Activated T-helper 1 cell treated with anti-CD3 and anti-CD28 coated beads, Interleukin-2, amount 50 U/mL, for 16 hours (primary cell): ENCODE measurements at places on chromosomes 4 and X.

- peak; percentile 12 for DNase-seq
These were observed 52.4 kb upstream of the TRIM2 start for GRCh38 chr4:153151535-153152455.

GRCh38 chr4:140237616-140238350, 83.8 kb upstream of the MAML3 start:
- DNase-seq: no peak

GRCh38 chr4:16741287-16741686, 157.2 kb downstream of the LDB2 start:
- no peak for DNase-seq

GRCh38 chr4:91283726-91284230, 1020.0 kb upstream of the GRID2 start:
- DNase-seq: no peak

DNA sequence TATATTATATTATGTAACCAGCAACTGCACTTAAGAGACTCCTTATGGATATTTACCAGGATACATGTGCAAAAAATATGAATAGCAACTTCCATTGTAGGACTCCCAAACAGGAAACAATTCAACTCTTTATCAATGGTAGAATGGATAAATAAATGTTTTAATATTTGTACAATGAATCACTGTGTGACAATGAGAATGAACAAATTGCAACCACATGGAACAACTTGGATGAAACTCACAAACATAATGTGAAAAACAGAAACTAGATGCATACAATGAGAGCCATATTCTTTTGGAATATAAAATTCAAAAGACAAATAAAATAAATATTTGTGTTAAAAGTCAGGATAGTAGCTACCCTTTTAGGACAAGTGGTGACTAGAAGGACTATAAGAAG, 1015.7 kb downstream of the TECRL start:
- DNase-seq: no peak

DNA sequence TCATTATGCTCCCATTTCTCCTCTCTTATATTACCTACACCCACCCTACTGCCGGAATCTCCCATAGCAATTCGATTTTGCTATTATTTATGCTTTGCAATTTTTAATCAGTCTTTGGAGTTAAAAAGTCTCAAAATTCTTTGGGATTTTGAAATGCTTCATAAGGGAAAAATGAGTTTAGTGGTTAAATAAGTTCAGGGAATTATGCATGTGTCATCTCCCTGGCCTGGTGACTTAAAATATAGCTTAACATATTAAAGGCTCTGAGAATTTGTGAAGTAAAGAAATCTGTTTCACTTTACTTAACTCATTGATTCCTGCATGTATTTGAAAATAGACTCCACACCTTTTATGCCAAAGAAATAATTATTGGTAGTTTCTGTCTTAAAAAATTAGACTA, 185.1 kb upstream of the DIPK2B start:
- no peak for DNase-seq

DNA sequence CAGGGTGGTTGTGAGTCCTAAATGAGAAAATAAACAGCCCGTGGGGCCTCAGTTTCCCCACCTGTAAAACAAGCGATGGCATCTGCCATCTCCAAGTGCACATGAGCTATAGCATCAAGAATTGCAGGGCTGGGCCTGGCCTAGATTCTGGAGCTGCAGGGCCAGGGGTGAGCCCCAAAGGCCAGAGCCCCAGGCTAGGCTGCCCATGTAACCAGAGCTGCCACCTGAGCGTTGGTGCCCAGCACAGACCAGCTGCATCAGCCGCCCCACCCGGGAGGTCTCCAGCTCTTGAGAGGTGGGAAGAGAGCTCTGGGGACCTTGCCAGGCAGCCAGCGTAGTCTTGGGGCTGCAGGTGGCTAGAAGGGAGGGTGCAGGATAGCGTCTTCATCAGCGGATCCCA, 27.0 kb upstream of the GPR78 start:
- DNase-seq: no peak

DNA sequence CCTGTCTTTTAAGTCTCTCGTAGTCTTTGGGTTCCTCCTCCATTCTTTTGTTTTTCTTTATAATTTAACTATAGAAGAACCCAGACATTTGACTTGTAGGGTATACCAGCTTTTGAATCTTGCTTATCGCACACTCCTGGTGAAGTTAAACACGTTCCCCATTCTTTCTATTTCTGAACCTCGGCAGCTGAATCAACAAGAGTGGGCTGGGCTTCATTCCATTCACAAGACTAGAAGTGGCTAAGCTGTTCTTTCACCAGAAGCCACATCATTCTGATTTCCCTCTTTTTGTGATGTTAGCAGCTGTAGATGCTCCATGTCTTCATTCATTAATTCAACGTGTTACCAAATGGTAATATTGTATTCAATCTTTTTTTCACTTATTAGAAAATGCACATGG, 167.9 kb downstream of the CORIN start:
- DNase-seq: no peak

DNA sequence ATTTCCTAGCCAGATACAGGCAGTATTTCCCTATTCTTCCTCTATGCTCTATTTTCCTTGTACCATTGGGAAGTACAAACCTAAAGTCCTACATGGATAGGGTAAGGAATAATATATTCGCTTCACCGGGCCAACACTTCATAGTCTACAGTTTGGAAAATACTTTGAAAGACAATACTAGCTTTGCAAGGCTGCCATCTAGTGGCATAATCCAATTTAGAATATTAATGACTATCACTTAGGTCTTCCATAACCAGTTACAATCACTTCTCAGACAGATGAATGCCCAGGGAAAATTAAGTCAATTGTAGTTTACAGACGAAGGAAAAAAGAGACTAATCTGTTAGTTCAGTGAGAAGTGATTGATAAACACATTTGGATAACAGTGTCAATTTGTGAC, 141.0 kb upstream of the FAM47C start:
- DNase-seq: no peak

- DNase-seq: no peak
These were observed 672.8 kb downstream of the PCDH7 start for GRCh38 chr4:31392923-31393322.

GRCh38 chr4:148152868-148153625, 289.2 kb downstream of the NR3C2 start:
- DNase-seq: no peak

DNA sequence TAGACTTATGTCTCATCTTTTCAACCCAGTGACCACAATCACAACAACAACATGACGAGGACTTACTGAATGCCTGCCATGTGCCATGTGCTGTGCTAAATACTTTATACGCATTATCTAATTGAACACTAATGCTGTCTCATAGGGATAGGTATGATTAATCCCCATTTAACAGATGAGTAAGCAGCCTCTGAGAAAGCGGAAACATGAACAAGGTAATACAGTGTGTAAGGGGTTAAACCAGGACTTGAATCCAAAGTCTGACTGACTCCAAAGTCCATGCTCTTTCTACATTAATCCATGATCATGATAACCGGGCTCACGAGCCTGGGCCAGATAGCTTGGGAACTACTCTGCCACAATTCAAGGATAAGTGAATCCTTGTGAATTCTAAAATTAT, 105.3 kb upstream of the MBNL3 start:
- no peak for DNase-seq

DNA sequence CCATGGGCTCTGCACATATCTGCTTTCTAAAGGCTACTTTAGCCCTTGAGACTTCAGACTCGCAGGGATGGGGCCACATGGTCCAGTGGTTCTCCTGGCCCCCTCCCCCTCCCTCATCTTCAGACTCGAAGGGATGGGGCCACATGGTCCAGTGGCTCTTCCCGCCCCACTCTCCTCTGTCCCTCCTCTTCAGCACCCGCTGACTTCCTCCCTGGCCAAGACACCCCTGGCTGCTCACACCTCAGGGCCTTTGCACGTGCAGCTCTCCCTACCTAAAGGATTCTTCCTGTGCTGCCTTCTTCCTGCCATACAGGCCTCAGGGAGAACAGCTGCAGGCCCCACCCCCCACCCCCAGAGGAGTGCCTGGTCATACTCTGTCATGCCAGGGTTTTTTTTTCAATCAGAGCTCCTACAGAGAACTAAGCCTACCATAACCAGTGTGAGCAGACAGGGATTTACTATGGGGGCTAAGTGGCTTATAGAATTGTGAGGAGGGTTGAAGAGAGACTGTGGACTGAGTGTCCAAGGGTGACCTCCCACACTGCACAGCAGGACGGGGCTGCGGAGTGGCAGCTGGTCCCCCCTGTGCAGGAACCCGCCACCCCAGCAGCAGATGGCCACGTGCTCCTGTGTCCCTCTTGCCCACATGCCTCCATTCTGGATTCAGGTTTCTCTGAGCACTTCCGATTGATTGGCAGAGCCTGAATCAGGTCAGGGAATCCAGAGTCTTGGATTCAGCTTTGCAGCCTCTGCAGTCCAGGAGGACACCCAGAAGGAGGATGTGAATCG, 6.1 kb upstream of the SPON2 start:
- no peak for DNase-seq

DNA sequence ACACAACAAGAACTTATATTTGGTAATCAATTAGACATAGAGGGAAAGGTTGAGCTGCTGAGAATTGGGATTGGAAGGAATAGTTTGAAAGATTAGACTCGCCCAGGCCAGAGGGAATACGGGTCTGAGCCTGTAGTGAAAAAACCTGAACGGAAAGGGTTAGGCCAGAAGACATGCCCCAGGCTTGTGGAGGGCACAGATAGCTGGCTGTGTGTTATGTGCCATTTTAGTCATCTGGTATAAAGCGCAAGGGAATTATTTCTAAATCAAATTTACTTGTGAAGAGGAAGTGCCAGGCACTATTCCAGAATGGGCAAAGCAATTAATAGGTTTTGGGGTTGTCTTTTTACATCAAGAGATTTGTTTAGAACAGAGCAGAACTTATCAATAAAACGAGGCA, 187.5 kb upstream of the ANKRD50 start:
- no peak for DNase-seq

DNA sequence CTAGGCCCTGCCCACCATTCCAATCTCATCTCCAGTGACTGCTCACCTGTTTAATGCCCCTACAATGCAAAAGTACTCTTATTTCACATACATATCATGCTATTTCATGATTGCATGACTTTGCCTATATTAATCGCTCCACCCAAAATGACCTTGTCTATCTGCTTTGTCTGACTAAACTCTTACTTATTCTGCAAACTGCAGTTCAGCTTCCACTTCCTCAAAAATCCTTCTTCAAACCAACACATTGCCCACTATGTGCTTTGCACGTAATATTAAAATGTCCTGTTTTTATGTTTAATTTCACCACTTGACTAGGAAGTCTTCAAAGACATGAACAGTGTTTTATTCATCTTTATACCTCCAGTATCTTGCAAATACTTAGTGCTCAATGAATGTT, 229.6 kb downstream of the OPHN1 start:
- DNase-seq: no peak

GRCh38 chrX:114635986-114636385, 52.1 kb downstream of the HTR2C start:
- no peak for DNase-seq

GRCh38 chr4:130403221-130403620, 1307.3 kb downstream of the C4orf33 start:
- DNase-seq: no peak

DNA sequence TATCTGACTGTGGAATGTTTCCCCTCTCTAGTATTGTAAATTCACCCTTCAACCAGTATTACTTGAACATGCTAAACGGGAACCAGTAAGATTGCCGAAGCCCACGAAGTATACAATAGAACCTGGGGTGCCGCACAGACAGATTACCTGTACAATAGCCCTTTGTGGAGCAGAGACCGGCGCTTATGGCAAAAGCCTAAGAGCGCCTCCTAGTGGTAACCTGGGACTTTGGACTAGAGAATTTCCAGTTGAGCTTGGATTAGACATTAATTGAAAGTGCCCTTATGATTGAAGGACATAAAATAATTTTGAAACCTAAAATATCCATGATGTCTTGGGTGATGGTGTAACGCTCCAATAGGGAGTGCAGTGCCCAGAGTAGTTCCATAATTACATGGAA, 14.1 kb downstream of the ZNF157 start:
- DNase-seq: peak; percentile 59

GRCh38 chrX:41846714-41847113, 76.6 kb downstream of the CASK start:
- DNase-seq: no peak

DNA sequence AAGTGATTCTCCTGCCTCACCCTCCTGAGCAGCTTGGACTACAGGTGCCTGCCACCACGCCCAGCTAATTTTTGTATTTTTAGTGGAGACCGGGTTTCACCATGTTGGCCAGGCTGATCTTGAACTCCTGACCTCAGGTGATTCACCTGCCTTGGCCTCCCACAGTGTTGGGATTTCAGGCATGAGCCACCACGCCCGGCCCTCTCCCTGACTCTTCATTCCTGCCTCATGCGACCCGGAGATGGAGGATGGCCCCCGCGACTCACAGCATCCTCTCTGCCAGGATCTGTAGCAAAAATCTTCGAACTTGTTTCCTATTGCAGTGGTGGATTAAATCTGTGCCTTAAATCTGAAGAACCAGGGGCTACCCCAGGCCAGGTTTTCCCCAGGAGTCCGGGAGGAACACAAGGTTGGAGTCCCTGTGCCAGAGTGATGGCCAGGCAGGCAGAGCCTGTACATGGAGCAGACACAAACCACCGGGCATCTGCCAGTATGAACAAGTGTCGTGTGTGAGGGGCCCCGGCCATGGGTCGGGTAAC, 11.5 kb downstream of the CPLX1 start:
- DNase-seq: no peak

- DNase-seq: no peak
These were observed 236.6 kb upstream of the PCDH18 start for GRCh38 chr4:137768881-137769280.

- no peak for DNase-seq
These were observed 35.5 kb downstream of the OFD1 start for GRCh38 chrX:13770013-13770535.

- no peak for DNase-seq
These were observed 223.2 kb upstream of the PGRMC2 start for GRCh38 chr4:128510850-128511249.

DNA sequence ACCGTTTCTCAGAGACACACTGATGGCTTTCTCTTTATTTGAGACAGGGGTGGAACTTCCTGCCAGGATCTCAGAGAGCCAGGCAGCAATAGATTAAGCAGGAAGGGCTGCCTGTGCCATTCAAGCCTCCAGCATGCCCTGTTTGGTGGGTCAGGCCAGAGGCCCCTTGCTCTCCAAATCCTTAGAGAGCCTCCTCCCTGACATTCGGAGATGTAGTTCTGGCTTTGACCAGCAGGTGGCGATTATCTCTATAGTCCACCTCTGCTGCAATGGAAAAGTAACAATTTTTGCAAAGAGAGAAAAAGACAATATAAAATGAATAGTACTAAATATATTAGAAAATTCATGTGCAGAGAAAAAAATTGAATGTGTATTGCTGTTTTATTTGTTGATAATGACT, 93.9 kb downstream of the NXF2B start:
- DNase-seq: peak; percentile 45

GRCh38 chr4:184825141-184825895, 450 bp downstream of the ACSL1 start:
- peak; percentile 36 for DNase-seq

DNA sequence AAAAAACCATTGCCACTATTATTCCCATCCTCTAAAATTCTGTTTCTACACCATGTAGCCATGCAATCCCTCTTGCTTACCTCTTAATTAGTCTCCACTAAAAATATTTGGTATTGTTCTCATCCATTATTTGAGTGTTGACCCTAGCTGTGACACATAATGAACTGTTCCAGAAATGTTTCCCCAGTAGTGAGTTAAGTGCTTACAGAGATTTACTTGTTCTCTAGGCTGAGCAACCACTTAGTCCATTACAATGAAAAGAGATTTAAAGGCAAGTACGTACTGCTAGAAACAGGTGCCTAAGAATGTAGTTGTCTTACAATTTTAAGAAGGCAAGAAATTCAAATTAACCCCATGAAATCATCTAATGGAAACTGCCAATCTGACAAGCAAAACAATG, 112.7 kb upstream of the PTPN13 start:
- DNase-seq: no peak
